Caco-2 (cell line): ENCODE measurements at places on chromosomes 5 and 9. TPM values are rescaled to one million over a fixed set of nuclear protein-coding genes. Genes with fewer than 3 reads are reported as not detected.

DNA sequence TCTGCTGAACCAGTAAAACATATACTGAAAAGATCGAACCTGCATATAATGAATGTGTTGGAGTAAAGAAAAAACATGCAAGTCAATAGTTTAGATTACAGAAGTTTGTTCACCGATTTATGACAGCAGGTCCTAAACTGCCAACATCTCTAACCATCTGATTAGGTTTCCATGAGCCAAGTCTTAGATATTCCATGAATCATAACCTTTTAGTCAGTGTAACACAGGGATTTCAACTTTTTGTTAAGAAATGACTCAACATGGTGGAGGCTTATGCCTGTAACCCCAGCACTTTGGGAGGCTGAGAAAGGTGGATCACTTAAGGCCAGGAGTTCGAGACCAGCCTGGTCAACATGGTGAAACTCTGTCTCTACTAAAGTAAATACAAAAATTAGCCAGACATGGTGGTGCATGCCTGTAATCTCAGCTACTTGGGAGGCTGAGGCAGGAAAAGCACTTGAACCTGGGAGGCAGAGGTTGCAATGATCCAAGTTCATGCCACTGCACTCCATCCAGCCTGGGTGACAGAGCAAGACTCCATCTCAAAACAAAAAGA lies 38.7 kb downstream of the APC start:
- H3K36me3 ChIP-seq = no peaks in the 10 kb centered on the region
- no peak overlapping the region for H3K27ac ChIP-seq
- no peaks in the 10 kb centered on the region for H3K4me1 ChIP-seq
- H3K4me3 ChIP-seq = no peak overlapping the region
- DNase-seq = no peak
- no peaks in the 10 kb centered on the region for H3K27me3 ChIP-seq

DNA sequence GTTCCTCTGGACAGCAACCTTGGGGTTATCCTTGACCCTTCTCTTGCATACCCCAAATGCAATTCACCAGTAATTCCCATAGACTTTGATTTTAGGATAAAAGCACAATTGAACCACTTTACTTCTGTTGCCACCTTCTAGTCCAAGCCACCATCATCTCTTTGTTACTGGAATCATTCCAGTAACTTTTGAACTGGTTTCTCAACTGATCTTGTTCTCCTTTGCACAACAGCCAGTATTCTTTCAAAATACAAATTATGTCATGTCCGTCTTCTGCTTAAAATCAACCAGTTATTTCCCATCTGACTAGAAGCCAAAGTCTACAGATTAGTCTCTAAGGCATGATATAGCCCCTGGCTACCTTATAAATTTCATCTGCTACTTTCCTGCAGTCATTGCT lies 21.4 kb downstream of the SLC25A46 start:
- no peak for DNase-seq
- H3K4me1 ChIP-seq = no peaks in the 10 kb centered on the region
- no peak overlapping the region for H3K27ac ChIP-seq
- no peak overlapping the region for H3K4me3 ChIP-seq
- no peaks in the 10 kb centered on the region for H3K27me3 ChIP-seq

GRCh38 chr5:57891443-57891842 lies 408.8 kb upstream of the ACTBL2 start:
- no peak overlapping the region for H3K4me3 ChIP-seq
- no peaks in the 10 kb centered on the region for H3K4me1 ChIP-seq
- no peaks in the 10 kb centered on the region for H3K27me3 ChIP-seq
- no peak for DNase-seq

DNA sequence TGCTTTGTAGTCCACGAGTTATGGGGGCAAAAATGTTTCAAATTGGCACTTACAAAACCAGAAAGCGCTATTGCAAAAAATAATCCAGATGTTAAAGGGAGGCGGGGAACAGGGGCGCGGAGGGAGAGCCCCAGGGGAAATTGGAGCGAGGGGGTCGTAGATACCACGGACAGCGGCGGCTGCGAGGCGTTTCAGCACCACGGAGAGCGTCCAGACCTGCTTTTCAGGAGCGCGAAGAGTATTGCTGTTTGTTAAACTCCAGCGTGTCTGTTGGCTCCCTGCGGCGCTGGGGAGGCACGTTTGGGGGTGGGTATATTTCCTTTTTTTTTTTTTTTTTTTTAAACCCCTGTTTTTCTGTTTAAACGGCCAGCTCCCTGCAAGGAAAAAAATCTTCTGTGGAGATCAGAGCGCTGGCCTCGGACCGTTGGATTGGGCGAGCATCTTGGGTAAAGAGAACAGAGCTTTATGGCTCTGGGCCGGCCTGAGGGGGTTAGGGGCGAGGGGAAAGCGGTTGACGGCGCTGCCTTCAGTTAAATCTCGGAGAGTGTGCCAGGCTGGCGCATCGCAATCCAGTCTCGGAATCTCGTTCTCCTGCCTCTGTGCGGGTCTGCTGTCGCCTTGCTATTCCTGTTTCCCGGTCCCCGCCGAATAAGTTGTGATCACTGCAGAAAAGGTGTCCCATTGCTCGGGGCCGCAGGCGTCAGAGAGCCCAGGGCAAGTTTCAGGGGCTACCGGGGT lies at the start of gene GLRA1:
TSS of gene GLRA1 (minus strand) at position 288 of the 738 bp plus-strand sequence. CDS start 302 bp downstream, outside the sequence.
- no peaks in the 10 kb centered on the region for H3K36me3 ChIP-seq
- no peak within 1 kb of the TSS for H3K4me3 ChIP-seq
- DNase-seq = peak; percentile 69
- no peak within 1 kb of the TSS for H3K27ac ChIP-seq

- H3K27ac ChIP-seq = no peak overlapping the region
- no peaks in the 10 kb centered on the region for H3K27me3 ChIP-seq
Measured at GRCh38 chr5:95631991-95632675, 12.2 kb downstream of the GPR150 start.

- no peak overlapping the region for H3K27ac ChIP-seq
- no peak for DNase-seq
Measured at GRCh38 chr9:28215536-28216299, 642.4 kb upstream of the C9orf72 start.

GRCh38 chr5:88144219-88145001 lies 124.2 kb downstream of the TMEM161B start:
- H3K4me3 ChIP-seq = no peak overlapping the region
- H3K27me3 ChIP-seq = no peaks in the 10 kb centered on the region
- no peak for DNase-seq
- H3K4me1 ChIP-seq = no peaks in the 10 kb centered on the region; the same call in 1 of the 2 replicates

GRCh38 chr9:123070198-123070597 lies 36.7 kb downstream of the GPR21 start:
- no peak overlapping the region for H3K4me3 ChIP-seq
- no peak overlapping the region for H3K27ac ChIP-seq
- no peaks in the 10 kb centered on the region for H3K27me3 ChIP-seq

GRCh38 chr9:14219850-14220249 lies 94.1 kb downstream of the NFIB start:
- H3K27ac ChIP-seq = no peak overlapping the region
- H3K4me3 ChIP-seq = no peak overlapping the region
- H3K27me3 ChIP-seq = no peaks in the 10 kb centered on the region
- H3K36me3 ChIP-seq = no peaks in the 10 kb centered on the region
- H3K4me1 ChIP-seq = no peaks in the 10 kb centered on the region

DNA sequence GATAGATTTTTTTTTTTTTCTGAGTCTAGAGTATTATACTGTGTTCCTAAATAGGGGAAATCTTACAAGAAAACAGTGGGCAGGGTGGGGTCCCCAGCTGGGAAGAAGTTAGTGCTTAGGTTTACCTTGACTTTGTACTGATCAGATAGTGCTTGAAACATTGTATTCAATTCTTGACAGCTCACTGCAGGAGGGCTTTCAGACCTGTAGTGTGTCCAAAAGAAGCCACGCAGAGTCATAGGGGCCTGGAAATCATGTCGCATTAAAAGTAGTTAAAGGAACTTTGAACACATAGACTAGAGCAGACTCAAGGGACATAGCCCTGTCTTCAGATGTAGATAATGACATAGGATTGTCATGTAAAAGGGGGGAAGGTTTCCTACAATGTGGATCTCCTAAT lies 215.4 kb upstream of the NR4A3 start:
- no peaks in the 10 kb centered on the region; the same call in none of the 2 replicates for H3K27me3 ChIP-seq
- H3K4me1 ChIP-seq = no peaks in the 10 kb centered on the region
- DNase-seq = no peak
- no peak overlapping the region for H3K27ac ChIP-seq
- H3K4me3 ChIP-seq = no peak overlapping the region

DNA sequence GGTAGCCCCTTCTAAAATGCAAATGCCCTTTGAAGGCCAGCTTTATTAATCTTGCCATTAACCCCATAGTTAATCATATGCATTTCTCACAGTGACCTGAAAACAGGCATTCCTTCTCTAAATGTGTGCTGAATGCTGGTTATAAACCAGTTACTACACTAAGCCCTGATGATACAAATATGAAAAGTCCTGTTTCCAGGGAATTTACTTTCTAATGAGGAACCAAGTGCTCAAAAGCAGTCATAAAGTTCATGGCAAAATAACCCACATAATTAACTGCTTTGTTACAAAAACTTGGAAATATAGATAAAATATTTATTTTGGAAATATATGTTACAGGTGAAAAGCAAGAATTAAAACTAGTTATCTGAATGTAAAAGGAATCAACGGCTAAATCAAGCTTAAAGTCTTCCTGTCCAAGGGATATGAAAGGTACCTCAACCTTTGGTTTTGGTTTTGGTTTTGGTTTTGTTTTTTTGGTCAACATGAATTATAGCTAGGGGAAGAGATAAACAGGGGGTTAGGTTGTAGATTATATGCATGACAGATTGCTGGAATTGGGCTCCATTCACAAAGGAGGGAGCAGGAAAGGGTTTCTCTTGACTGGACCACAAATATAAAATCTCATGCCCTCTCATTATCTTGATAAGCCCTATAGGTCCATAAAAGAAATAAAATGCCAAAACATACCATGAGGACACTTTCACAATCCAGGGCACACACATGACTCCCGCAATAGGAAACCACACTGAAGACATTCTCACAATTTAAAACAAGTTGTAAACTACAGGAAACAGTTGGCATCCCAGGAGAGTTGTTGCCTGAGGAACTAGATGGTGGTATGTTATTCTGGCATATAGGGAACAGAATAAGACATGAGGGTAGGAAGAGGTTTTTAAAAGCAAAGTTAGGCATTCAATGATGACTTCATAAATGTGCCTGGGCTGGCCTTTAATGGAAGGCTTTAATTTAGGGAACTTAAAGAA lies 46.7 kb upstream of the MACIR start:
- no peaks in the 10 kb centered on the region for H3K27me3 ChIP-seq
- H3K4me3 ChIP-seq = no peak overlapping the region
- no peaks in the 10 kb centered on the region for H3K4me1 ChIP-seq
- no peak overlapping the region for H3K27ac ChIP-seq
- no peak for DNase-seq
- H3K36me3 ChIP-seq = no peaks in the 10 kb centered on the region

GRCh38 chr9:85533538-85533937 lies 208.2 kb downstream of the AGTPBP1 start:
- no peak overlapping the region for H3K27ac ChIP-seq
- H3K4me3 ChIP-seq = no peak overlapping the region
- H3K27me3 ChIP-seq = no peaks in the 10 kb centered on the region
- DNase-seq = no peak
- no peaks in the 10 kb centered on the region for H3K36me3 ChIP-seq

DNA sequence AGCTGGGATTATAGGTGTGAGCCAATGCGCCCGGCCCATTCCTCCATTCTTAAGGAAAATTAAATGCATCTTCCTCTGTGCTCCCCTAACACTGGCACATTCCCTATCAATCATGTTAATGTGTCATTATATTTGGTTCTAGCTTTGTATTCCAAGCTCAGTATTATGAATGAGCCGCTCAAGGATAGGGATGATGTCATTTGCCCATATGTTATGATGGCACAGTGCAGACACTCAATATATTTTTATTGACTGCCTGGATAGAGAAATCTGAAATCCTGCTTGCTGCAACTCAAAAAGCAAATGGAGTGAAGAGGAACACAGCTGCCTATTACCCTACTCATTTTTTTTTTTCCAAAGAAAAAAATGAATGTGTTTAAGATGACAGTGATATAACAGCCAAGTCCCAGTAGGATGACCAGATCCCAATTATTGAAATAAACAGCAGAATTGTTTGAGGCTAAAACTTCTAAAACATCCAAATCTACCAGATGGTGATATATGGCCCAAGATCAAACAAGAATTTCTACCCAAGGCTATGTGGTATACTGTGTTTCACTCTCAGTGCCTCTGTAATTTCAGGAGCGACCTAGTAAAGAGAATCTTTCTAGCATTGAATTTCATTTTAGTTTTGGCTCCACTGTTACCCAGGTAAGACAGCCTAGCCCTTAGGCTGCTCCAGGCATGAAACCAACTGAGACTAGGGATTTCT lies 16.3 kb downstream of the SUSD1 start:
- no peak for DNase-seq
- H3K27ac ChIP-seq = no peak overlapping the region
- no peaks in the 10 kb centered on the region for H3K36me3 ChIP-seq
- peaks cover 41% of the 10 kb centered on the region for H3K4me1 ChIP-seq
- H3K4me3 ChIP-seq = no peak overlapping the region

DNA sequence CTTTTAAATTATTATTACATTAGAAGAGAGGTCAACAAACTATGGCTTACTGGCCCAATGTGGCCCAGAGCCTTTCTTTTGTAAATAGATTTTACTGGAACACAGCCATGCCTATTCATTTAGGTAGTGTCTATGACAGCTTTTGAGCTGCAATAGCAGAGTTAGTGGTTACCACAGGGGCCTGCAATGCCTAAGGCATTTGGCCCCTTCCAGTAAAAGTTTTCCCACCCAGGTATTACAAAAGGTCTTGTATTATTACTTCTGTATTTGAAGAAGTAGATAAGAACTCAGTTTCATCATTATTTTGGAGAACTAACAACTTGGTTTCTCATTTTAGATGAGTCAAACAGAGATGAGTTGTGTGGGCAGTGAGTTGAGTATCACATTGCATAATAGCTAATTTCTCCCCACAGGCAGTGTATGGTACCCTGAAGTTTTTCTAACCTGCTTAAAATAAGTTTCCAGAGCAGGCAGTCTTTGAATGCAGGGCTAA lies 9.5 kb downstream of the MTRR start:
- H3K27me3 ChIP-seq = no peaks in the 10 kb centered on the region
- no peak overlapping the region for H3K27ac ChIP-seq
- no peak overlapping the region for H3K4me3 ChIP-seq

DNA sequence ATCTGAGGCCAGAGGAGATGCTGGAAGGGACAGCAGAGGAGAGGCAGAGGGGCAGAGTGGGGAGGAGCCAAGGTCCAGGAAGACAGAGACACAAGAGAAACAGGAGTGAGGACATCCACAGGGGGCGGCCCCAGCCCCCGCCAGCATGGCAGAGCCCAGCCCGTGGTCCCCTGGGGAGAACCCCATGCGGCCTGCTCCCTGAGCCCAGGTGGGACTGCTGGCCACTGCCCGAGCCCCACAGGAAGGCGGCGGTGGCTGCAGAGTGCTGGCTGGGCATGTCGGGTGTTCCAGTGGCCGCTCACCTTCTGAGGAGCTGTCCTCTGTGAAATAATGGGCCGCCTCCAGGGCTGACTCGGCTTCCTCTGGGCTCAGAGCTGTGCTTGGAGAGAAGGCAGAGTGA lies 8.9 kb upstream of the MRNIP start:
- no peak overlapping the region for H3K27ac ChIP-seq
- H3K36me3 ChIP-seq = peaks cover 6% of the 10 kb centered on the region
- DNase-seq = no peak

- no peak for DNase-seq
- no peaks in the 10 kb centered on the region for H3K36me3 ChIP-seq
- H3K4me3 ChIP-seq = no peak overlapping the region
- H3K27ac ChIP-seq = no peak overlapping the region
Measured at GRCh38 chr5:59522201-59522831, 371.2 kb downstream of the PDE4D start.

The SERF1A gene
- 4.6 and 5.4 TPM in 2 replicates for total RNA-seq

The EPB41L4A gene
- total RNA-seq = 1.4 and 2.3 TPM in 2 replicates

The SLC36A3 gene
- not detected in 2 replicates for total RNA-seq

The HMCN2 gene
- 0.41 and 0.53 TPM in 2 replicates for total RNA-seq

The BASP1 gene
- 73.5 and 78.1 TPM in 2 replicates for total RNA-seq

The CD72 gene
- 0.70 and 0.95 TPM in 2 replicates for total RNA-seq

The IFNA21 gene
- not detected in 2 replicates for total RNA-seq

The SLC6A19 gene
- total RNA-seq = 0.29 and 0.32 TPM in 2 replicates
